ENCODE measurements at places on chromosomes 1 and 21.

DNA sequence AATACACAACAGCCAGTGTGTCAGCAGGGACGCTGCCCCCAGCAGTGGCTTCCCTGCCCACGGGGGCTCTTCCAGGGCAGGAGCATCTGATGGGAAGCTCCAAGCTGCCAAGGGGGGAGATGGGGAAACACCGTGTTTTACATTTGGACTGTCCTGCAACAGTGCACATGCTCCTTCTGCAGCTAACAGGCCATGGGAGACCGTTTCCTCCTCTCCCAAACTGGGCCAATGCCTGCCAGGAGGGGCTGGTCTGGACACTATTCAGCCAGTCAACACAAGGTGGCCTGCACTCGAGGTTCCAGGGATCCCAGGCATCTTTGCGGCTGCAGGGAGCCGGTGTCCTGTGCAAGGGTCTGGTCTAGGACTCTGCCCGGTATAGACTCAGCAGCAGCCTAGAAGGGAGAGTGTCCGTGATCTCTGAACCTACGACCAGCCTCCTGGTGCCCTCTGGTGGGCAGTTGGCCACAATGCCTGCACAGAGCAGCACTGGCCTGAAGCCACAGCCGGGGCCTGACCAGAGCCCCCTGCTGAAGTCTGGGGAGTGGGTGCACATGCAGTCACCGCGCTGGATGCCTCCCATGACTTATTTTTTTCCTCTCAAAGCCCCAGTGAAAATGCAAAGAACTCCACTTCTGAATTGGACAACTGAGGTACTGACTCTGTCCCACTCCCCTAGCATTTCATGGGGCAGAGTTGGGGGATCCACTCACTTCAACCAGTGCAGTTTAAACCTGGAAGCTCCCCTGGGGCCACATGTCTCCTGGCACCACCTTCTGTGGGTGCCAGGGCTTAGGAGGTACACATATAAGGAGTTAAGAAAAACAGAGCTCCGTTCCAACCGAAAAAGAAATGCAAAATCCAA, 33.3 kb downstream of the RCC2 start:
- DNase-seq = peak; percentile 57

- DNase-seq = no peak
Measured at GRCh38 chr1:53346814-53347176, 18.9 kb upstream of the LRP8 start.

DNA sequence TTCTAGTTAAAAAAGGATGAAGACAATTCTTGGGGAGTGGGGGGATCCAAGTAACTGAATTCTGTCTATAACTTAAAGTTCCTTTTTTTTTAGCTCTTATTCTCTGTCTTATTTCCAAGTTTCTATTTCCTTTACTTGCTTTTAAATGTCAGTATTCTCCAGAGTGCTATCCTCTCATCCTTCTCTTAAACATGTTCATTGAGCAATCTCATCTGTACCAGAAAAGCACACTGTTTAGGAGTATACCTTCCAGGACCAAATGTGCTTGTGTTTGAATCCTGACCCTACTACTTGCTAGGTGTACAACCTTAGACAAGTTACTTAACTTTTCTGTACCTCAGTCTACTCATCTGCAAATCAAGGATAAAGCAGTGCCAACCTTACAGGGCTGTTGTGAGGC, 50.1 kb downstream of the AKT3 start:
- no peak for DNase-seq

DNA sequence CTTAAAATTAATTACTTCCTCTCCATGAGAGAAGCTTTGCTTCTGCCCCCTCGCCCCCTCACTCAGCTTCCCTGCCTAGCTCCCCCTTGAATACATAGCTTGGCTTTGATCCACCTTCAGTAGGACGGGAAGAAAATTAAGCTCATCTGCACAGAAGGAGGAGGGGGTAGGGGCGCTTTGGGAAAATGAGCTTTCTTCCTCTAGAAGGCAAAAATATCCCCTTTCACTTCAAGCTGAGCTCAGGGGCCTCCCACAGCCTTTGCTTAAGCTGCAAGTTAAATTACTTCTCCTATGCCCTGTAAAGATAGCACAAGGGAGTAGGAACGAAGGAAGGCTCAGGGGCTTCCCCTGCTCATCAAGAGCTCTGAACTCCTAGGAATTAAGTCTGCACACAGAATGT, 65.2 kb upstream of the GOLT1A start:
- DNase-seq = no peak

- no peak for DNase-seq
Measured at GRCh38 chr1:163980394-163980793, 578.6 kb upstream of the PBX1 start.

- DNase-seq = no peak
Measured at GRCh38 chr1:173009597-173009996, 41.1 kb downstream of the TNFSF18 start.

DNA sequence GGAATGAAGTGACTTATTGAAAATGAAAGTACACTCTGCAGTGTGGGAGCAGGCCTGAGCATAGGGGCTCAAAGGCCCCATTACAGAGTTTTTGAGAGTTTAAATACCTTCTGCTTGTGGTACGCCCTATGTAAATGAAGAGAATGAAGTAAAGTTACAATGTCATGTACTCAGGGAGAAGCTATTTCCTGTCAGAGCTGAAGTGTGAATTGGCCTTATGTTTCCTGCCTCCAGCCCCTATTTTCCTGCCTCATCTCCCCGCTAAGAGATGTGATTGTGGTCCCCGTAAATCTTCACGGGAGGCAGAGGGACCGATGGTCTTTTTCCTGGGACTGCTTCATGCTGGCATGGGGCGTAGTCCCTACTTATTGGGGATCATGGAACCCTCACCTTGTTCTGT, 2.5 kb upstream of the ZNF683 start:
- DNase-seq = no peak

DNA sequence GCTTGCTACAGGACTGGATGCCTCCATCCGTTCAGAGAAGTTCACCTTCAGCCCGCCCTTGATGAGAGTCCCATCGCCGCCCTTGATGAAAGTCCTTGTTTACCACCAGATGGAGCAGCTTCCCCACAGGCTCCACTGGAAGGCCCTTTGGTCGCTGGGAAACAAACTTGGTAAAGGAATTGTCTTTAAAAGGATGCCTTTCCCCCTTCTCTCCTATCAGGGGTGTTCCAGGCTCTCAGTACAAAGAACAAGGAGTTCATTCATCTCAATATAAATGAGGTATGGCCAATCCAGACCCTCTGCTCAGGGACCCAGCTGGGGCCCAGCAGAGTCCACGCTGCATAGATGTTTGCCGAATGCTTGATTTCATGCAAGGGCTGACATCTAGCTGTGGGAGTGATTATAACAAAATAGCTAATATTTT, 50.8 kb downstream of the CAPN9 start:
- no peak for DNase-seq

DNA sequence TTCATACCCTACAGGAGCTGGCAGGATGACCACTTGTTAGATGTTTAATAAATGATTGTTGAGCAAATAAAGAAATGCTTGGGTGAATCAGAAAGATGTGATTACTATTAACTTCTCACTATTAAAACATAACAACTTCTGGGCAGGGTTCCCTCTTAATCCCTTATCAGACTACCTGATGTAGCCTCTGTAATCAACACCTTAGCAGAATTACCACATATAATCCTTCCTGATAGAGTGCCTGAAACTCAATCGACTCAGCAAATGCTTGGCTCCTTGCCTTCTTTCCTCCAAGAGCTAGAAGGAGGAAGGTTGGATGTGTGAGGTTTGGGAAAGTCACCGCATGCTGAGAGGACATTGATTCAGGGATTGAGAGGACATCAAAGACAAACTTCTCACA, 34.8 kb upstream of the DSCAM start:
- DNase-seq = no peak

DNA sequence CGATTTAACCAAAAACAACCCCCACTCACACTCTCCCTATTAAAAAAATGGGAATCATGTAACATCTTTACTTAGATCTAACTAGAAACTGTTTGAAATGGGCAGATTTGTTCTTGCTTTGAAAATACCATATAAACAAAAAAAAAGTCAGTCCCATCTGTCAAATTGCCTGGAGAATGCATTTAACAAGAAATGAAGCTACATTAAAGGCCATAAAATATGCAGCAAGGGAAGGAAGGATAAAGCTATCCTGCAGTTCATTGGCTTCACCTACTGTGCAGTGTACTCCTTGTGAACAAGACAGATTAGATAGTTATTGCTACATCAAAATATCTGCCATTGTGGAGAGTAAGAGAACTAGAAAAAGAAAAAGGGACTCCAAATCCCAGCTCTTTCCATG, 160.5 kb downstream of the LRRC7 start:
- no peak for DNase-seq

DNA sequence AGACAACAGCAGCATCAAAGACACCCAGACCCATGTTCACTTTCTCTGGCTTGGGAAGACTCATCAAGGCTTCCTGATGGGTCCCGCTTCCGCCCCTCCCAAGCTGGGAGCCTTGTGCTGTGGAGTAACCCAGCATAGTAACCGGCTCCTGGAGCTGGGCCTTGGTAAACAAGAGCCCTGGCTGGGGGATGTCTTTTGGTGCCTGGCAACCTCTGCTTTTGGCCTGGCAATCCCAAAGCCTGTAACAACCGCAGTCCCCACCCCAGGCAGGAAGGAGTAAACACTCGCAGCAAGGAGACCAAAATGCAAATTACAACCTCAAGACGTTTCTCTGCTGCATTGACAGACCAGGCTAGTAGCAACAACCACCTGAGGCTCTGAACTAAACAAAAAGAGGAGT, 16.9 kb upstream of the THRAP3 start:
- DNase-seq = no peak

DNA sequence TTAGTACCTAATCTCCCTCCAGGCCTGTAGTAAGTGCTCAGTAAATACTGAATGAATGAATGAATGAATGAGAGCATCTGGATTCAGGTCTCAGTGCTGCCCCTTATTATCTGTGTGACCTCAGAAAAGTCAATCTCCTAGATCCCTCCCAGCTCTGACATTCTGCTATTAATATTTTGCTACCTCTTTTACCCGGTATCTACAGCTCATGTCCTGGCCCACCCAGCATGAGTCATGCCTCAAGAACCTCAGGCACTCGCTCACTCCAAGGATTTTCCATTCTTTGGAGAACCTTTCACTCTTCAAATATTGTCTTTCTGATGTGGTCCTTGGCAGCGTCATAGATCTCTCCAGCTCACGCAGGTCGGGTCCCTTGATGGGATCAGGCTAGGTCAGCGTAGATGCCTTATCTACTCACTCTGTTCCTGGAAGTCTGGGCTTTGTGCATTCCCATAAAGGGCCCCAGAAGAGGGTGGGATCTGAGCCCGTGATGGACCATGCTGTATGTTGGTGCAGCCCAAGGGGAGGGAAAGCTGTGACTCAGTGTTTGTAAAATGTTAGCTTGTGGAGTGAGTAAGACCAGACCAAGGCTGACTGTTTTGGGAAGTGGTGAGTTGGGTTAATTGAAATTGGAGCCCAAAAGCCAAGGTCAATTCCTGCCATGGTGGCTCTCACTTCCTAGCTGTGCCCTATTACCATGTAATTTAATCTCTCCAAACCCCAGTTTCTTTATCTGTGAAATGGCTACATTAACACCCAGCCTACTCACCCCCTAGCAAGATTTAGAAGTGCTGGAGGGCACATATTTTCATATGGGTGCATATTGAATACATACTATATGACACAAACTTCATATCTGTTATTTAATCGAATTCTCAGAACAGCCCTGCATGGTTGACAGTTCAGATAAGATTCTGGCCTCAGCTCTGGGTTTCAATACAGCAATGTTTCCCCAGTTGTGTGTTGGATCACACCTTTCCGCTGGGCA, 214.1 kb upstream of the USP24 start:
- no peak for DNase-seq

GRCh38 chr1:40803902-40804301, 20.3 kb downstream of the KCNQ4 start:
- no peak for DNase-seq

- no peak for DNase-seq
Measured at GRCh38 chr1:82621076-82621475, 820.3 kb downstream of the ADGRL2 start.

Data from stimulated activated naive CD8-positive, alpha-beta T cell treated with anti-CD3 and anti-CD28 coated beads, Interleukin-15, amount 100 ng/mL, for 72 hours (primary cell).